ENCODE measurements at places on chromosomes 2 and 18.

- no peak for DNase-seq
Observed at GRCh38 chr18:27378431-27379095, 193.5 kb upstream of the CHST9 start.

- no peak for DNase-seq
Observed at GRCh38 chr2:27860111-27860510, 30.1 kb downstream of the RBKS start.

DNA sequence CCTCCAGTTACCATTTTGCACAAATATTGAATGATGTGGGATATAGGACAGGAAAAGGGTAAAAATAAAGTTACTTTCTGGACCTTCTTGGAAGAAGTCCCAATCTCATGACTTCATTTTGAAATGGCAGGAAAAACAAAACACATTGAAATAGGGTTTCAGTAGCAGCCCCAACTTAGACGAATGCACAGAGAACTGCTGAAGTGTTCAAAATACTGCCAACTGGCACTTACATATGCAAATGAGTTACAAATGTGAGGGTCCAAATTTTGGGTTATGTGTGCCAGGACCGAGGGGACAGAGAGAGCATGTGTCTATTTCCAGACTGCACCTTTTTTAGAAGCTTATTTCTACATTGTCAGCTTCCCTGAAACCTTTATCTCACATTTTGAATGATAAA is 112.9 kb upstream of the CCDC68 start:
- DNase-seq, result no peak

- peak; percentile 80 for DNase-seq
Observed at GRCh38 chr2:16105669-16106281, 165.4 kb downstream of the MYCN start.

- no peak for DNase-seq
Observed at GRCh38 chr2:2580341-2580740, 249.3 kb upstream of the MYT1L start.

GRCh38 chr2:152497481-152498052 is 162.6 kb downstream of the FMNL2 start:
- no peak for DNase-seq

DNA sequence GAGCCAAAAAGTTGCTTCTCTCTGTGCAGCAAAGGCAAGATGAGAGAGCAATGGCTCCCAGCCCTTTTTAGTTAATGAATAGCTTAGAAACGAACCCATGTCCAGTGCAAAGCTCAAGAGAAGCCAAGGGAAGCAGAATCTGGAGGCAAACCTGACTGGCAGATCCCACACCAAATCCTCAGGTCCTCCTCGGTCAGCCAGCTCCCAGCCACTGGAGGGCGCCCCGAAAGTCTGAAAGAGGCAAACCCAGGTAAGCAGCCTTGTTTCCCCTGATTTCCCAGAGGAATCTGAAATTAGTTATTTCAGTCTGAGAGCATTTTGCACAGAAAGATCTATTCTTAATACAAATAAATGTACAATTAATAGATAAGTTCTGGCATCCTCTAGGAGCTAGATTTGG is 71.3 kb upstream of the PID1 start:
- DNase-seq, result peak; percentile 19

DNA sequence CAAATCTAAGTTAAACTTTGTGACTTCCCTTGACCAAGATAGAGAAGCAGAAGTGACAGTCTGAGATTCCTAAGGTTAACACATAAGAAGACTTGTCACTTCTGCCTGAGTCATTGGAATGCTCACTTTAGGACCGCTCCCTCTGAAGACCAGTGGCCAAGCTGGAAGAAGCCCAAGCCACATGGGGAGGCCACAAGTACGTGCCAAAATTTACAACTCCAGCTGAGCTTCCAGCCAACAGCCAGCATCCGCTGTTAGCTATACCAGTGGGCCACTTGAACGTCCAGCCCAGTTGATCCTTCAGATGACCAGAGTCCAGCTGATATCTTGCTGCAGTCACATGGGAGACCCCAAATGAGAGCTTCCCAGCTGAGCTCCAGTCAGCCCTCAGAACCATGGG is 18.1 kb upstream of the ANTXR1 start:
- no peak for DNase-seq

GRCh38 chr2:147792966-147793617 is 51.7 kb upstream of the ACVR2A start:
- DNase-seq, result no peak

DNA sequence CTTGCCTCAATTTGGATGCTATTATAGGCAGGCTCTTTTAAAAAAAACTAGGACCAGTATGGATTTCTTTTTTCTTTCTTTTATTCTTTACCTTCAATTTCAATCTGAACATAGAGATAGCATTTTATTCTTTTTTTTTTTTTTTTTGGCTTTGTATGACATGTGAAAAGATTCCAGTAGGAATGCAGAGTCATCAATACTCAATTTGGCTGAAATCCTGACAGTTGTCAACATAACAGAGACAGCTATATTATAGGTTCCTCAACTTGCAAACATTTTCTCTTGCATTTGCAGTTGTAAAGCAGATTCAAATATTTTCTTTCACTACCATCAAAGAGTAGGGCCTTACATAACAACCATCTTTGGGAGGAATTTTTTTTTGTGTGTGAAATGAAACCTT is 334.4 kb downstream of the LRP1B start:
- DNase-seq, result no peak

DNA sequence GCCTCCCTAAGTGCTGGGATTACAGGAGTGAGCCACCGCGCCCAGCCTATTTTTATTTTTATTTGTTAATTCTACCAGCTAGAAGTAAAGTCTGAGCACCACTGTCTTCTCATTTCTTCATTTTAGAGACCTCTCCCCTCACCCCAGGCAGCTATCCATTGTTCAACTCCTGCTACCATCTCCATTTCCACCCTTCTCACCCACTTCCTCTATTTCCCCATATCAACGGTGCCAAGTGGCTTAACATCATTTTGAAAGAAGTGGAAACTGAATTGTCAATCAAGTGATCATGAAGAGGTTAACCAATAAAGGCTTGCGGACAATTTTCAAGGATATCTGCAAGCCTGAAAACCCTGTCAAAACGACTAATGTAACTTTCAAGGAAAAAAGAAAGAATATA is 323.1 kb downstream of the NBAS start:
- DNase-seq, result no peak

DNA sequence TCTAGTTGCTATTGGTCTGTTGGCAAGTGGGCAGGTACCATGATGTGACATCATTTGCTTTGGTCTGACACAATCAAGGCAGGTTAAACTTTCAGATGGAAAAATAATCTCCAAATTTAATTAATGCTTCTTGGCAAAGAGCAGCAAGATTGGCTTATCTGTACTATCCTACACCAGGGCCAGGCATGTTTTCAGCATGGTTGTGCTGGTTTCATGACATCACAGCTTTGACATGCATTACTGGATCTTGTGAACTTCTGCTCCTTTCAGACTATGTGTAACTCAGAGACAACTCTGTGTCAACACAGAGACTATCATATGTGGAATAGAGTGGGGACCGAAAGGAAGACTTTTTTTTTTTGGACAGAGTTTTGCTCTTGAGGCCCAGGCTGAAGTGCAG is 520.5 kb downstream of the TDRD15 start:
- no peak for DNase-seq

GRCh38 chr2:37617119-37617892 is 54.1 kb downstream of the CDC42EP3 start:
- no peak for DNase-seq

DNA sequence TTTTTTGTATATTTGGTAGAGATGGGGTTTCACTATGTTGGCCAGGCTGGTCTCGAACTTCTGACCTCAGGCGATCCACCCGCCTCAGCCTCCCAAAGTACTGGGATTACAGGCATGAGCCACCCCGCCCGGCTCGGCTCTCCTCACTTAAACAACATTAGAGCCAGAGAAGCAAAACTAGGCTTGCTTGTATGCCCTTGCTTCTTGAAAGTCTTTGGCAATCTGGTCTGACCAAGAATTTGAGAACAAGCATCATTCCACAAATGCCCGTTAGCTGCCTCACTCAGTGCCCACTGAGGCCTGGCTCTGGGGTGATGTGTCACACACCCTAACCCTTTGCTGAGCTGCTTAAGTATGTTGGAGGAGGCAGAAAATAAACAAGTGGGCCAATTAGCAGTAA is 33.5 kb downstream of the SOWAHC start:
- no peak for DNase-seq

GRCh38 chr2:6421138-6421730 is 444.5 kb downstream of the CMPK2 start:
- DNase-seq, result peak; percentile 57

GRCh38 chr2:133739039-133739438 is 170.8 kb upstream of the NCKAP5 start:
- no peak for DNase-seq

- peak; percentile 48 for DNase-seq
Observed at GRCh38 chr2:16201848-16202247, 261.5 kb downstream of the MYCN start.

DNA sequence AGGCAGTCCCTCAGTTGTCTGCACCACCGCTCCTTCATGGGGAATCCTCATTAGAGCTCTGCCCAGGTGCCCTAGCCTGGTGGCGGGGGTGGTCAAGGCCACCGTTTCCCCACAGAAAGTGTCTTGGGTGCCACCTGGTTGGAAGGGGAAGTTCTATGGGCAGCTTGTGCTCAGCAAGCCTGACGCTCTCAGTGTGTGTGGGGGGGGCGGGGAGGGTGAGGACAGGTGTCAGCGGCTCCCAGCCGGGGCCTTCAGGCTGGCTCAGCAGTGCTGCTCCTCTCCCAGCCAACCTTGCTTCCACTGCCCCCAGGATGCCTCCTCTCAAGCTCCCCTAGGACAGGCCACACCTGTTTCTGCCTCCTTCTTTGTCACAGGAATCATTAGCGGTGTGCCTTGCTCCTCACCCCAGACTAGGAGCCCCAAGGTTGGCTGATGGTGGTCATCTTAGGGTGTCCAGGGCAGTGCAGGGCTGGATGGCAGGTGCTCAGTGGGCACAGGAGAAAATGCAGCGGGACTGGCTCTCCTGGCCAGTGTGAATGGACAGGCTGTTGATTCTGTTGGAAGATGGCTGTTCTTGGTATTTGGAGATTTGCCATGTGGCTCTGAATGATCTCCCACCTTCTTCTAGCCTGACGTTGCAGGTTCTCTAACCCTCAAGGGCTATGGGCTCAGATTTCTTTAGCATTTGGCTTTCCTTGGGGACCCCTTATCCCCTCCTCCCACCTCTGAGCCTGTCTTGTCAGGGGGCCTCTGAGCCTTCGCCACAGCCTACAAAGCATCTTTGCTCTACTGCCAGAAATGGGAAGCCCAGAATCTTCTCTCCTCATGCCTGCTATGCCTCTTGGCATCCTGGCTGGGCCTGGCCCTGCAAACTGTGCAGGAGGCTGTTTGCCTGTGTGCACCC is 185.8 kb upstream of the HS6ST1 start:
- no peak for DNase-seq

DNA sequence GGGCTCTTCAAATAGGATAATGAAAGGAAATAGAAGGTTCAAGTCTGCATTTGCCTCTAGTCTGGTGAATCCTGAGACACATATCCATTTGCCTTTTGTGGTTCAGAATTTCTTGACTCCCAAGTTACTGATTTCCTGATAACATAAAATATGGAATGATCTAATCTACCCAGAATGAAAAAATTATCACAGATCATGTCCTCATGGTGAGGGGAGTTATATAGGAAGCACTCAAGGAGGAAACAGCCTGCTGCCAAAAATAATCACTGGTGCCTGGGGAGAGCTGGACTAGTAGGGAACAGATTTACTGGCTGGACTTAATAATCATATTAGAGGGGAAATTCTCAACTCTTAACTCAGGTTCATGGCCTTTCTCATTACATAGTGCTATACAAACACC is 95.5 kb upstream of the STK17B start:
- DNase-seq, result no peak

DNA sequence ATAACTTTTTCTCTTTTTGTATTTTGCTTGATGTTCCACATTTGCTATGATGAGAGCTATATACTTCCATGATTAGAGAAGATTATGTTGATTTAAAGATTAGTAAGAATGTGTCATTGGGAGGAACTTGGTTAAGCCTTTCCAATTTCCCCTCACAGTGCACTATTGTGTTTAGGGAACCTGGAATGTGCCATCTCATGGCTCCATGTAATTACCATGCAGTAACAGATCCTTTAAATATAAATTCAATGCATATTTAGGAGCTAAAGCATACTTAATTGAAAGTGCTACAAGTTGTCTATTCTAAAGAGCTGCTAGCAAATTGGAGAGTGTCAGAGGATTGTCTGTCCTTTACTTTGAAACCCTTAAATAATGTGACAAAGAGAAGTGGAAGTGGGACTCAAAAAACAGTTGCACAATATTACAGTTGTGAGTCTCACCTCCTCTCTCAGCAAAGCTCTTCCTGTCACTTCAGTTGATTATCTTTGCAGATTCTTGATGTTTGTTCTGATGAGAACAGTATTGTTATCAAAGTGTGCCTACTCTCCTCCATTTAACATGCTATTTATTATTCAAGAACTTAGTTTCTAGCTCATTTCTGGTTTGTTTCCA is 1162.7 kb upstream of the ZEB2 start:
- DNase-seq, result no peak

DNA sequence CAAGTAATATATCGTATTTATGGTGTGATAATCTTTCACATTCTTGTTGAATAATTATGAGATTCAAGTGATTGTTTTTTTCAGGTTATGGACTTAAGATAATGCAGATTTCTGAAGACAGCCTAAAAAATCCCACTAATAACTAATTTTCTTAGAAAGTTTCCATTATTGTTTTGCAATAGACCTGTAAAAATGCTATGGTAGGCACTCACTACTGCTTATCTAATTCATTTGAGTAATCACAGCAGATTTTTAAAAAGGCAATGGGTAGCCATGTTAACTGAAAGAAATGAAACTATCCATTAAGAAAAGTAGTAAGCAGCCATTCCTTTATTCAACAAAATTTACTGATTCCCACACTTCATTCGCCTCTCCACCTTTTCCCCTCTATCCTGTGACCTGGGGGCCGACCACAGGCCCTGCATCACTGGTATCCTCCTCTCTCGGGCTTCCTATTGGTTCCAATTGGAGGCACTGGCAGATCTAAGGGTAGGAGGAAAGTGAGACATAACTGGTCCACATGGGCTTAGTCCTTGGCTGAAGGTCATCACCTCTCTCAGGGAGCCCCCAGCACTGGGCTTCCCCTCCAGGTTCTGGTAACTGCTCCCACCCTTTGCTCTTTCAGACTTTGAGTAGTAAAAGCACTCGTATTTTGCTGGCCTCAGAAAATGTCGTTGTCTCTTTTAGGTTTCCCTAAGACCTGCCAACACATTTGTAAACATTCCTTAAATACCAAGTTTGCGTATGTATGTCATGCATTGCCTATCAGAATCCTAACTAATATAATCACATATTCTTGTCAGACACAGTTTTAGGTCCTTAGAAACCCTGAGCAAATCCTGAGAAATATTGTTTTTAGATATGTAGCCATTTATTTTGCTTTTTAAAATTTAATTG is 18.5 kb downstream of the RBMS1 start:
- DNase-seq, result no peak

All from brain (organoid and tissue), 16 donors.